Activated naive CD8-positive, alpha-beta T cell treated with anti-CD3 and anti-CD28 coated beads for 36 hours (primary cell): ENCODE measurements at places on chromosomes 1 and 21. TPM values are rescaled to one million over a fixed set of nuclear protein-coding genes. Genes with fewer than 3 reads are reported as not detected.

- DNase-seq = no peak
These were observed 24.6 kb upstream of the PLXNA2 start for GRCh38 chr1:208268541-208269337.

- DNase-seq = peak; percentile 16
These were observed 103.7 kb upstream of the NFIA start for GRCh38 chr1:60978421-60979357.

DNA sequence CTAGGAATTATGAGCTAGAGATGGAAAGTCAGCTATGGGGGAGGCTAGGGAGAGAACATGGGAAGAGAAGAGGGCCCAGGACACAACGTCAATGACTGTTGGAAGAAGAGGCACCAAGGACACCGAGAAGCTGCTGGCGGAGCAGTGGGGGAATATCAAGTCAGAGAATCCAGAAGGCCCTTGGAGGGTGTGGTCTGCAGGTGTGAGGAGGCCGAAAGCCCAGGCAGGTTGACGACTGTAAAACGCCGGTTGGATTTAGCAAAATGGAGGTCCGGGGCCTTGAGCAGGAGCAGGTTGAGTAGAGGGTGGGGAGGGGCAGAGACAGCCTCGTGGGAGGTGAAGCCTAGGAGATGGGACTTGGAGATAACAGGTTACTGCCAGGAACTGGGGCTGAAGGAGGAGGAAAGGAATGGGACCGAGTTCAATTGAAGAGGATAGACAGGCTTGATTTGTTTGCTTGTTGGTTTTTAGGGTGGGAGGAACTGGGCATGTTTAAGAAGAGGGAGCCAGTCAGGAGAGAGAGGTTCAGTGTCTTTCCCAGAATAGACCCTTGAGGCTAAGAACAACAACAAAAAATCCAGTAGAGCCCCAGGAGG is 35.1 kb downstream of the EDN2 start:
- no peak for DNase-seq

- DNase-seq = no peak
These were observed 75.0 kb downstream of the CLIC6 start for GRCh38 chr21:34743831-34744230.

DNA sequence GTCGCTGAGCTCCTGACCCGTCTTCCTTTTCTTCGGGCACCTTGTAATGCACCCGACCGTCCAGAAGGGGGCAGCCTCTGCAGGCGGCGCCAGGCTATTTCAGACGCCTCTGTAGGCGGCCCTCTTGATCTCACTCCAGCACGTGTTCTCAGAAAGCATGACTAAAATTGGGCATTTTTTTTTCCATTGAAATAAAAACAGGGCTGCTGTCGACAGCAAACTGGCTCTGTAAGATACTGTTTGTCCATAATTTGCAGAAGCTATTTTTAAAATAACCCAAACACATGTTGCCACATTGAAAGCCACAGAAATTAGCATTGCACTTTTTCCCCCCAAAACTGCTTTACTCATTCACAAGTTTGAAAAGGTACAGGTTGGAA is 78.0 kb downstream of the STUM start:
- DNase-seq = peak; percentile 83

GRCh38 chr1:21220815-21221214 is 44.1 kb upstream of the EIF4G3 start:
- DNase-seq = no peak

- DNase-seq = no peak
These were observed 6.2 kb downstream of the FBXO2 start for GRCh38 chr1:11648039-11648438.

- no peak for DNase-seq
These were observed 178.4 kb downstream of the PSMG1 start for GRCh38 chr21:39004634-39005501.

GRCh38 chr1:162561616-162562469 is at the start of gene UAP1:
Gene UAP1, plus strand, starts transcription at chr1:162561722. Its CDS starts 4,347 bp downstream, at chr1:162566069.
- no peak for DNase-seq

- DNase-seq = peak; percentile 83
These were observed at the start of gene C1orf216 for GRCh38 chr1:35718492-35719336. Gene C1orf216, minus strand, starts transcription at chr1:35718884. Its CDS starts 2,563 bp downstream, at chr1:35716321.

GRCh38 chr21:18913914-18914313 is 510.3 kb upstream of the TMPRSS15 start:
- no peak for DNase-seq

GRCh38 chr1:46830665-46831322 is 31.9 kb downstream of the CYP4B1 start:
- no peak for DNase-seq

Gene SLAMF8
- 2.1 TPM for total RNA-seq

Gene LINGO4
- not detected for total RNA-seq

Gene IL22RA1
- not detected for total RNA-seq

Gene GUCA2B
- not detected for total RNA-seq

Gene HPCAL4
- 2.2 TPM for total RNA-seq

Gene IQCC
- 4.8 TPM for total RNA-seq

Gene NPPA
- total RNA-seq = not detected
